Activated CD4-positive, alpha-beta T cell treated with anti-CD3 and anti-CD28 coated beads for 36 hours (primary cell): ENCODE measurements at places on chromosomes 7 and 10. TPM values are rescaled to one million over a fixed set of nuclear protein-coding genes. Genes with fewer than 3 reads are reported as not detected.

DNA sequence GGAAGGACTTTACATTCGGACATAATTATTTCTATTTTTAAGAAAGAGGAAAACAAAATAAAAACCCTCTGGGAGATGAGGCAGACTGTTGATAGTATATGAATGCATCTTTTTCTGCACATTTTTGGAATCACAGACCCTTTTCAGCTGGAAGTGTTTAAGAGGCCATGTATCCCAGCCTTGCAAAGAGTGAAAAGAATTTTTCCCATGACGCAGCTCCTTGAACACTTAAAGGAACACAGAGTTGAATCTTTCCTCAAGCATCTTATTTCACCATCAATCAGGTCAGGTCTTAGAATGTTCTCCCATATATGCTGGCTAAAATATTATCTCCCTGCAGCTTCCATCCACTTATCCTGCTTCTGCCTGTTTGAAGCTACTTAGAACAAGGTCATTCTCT, 45.9 kb upstream of the PAPSS2 start:
- DNase-seq: no peak

DNA sequence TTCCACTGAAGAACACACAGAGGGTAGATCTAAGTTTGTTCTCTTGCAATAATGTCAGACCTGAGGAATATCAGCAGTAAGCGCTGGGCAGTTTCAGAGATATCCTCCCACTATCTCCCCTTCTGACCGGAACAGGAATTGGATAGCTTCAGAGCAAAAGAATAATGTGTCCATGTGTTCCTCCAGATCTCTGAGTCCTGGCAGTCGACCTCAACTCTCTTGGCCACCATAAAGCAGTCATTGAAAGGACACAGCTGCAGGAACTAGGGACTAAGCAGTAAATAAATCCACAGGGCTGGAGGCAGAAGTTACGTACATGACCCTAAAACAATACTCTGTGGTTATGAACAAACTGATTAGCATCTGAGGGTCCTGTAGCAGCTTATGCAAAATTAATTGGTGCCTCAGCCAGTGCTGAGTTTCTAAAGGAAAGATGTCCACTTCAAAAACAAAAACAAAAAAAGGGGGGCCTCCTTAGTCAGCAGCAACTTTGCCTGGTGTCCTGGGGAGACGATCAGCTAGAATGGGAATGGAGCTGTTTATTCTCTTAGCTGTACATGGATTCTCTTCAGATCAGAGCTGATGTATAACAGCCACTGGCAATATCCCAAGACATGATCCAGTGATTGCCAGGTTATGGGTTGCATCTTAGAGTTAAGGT, 6.4 kb upstream of the PRTFDC1 start:
- DNase-seq: no peak

- peak; percentile 92 for DNase-seq
Observed at GRCh38 chr10:97072851-97073665, 112.7 kb downstream of the SLIT1 start.

GRCh38 chr7:104629408-104629807, 301.0 kb downstream of the LHFPL3 start:
- DNase-seq: no peak

GRCh38 chr10:71035511-71036296, 147.3 kb upstream of the PCBD1 start:
- DNase-seq: no peak

DNA sequence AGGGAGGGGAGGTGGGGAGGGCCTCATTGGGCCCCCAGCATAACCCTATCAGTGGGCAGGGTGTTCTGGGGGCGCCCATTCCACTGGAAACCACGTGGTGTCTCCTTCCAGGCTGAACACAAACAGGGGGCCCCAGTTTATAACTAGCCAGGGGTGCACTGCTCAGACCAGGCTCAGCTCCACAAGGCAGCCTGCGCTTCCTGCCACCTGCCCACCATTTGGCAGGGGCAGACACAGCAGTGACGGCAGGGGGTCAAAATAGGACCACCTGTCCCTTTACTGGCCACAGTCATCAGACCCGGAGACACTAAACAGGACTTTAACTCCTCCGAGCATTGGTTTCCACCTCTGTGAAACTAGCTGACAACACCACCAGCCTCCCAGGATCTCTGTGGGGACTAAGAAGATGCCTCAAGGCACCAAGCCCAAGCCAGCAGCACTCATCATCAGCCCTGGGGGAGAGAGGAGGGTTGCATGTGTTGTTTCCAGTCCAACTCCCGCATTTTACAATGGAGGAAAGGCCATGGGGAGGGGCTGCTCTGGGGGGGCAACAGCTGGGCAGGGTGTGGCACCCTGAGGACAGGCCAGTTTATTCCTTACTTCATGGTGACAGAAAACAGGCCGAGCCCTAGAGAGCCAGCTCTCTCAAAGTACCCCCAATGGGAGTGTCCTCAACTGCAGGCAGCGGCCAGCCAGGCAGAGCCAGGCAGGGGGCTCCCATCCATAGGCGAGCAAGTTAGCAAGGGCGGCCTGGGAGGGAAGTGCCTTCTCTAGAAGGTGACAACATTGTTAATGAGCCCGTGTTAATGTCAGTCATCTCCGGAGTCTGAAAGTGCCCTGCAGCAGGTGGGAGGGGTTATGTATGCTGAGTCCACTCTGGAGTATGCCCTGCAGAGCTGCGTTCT, 127.6 kb downstream of the TNS3 start:
- DNase-seq: no peak

- no peak for DNase-seq
Observed at GRCh38 chr10:119940487-119940886, 48.0 kb downstream of the SEC23IP start.

- DNase-seq: no peak
Observed at GRCh38 chr10:29609696-29610095, 25.1 kb downstream of the SVIL start.

DNA sequence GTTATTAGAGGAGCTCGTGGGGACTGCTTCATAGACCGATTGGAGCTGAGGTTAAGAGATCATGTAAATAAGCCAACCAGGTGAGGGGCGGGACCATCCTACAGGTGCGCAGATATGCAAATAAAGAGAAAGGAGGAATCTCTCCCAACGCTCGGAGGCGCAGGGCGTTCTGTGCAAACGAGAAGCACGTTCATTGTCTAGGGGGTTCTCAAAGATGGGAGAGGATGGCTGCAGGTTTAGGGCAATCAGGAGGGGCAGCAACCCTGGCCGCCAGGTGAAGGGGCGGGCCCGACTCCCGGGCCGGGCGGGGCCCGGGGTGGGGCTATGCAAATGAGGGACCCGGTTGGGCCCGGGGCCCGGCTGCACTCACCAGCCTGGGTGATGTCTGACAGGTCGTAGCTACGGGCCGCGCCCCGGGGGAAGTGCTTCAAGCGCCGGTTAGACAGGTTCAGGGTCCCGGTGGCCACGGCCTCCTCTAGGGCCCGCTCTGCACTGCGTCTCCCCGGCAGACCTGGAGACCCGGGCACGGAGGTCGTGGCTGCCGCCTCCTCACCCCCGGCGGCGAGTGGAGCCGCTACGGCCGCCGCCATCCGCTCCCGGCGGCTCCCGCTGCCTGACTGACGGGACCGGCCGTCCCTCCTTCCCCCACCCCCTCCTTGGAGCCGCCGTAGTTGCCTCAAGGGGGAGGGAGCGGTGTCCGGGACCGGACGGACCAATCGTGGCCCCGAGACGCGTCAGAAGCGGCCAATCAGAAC, at the start of gene LRCH4:
Gene LRCH4 (minus strand): TSS at position 619 of the 755 bp plus-strand sequence. CDS start 29 bp downstream, at position 590.
- peak; percentile 78 for DNase-seq

DNA sequence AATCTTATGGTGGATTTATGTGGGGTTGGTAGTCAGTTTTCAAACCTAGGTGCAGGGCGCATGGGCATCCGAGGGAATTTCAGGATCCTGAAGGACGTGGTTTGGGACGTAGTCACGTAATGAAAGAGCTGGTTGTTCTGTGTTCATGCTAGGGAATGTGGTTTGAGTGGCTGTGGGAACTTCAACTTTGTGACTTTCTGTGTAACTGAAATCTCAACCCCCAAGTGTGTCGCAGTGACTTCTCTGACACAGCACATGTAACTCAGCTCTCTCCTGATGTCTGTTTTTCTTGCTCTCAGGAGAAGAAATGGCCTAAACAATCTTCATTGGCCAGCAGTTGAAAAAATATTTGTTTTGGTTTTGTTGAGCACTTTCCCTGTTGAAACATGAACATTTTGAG, 199.0 kb downstream of the PTEN start:
- DNase-seq: no peak

DNA sequence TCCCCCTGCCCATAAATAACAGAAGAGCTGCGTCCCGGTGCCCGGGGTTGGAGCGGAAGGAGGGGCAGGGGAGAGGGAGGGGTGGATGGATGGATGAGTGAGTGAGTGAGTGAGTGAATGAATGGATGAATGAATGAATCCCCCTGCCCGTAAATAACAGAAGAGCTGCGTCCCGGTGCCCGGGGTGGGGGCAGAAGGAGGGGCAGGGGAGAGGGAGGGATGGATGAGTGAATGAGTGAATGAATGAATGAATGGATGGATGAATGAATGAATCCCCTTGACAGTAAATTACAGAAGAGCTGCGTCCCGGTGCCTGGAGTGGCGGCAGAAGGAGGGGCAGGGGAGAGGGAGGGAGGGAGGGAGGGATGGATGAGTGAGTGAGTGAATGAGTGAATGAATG, 7.6 kb upstream of the UNCX start:
- no peak for DNase-seq

GRCh38 chr7:29480934-29481651, 82.5 kb upstream of the PRR15 start:
- no peak for DNase-seq

DNA sequence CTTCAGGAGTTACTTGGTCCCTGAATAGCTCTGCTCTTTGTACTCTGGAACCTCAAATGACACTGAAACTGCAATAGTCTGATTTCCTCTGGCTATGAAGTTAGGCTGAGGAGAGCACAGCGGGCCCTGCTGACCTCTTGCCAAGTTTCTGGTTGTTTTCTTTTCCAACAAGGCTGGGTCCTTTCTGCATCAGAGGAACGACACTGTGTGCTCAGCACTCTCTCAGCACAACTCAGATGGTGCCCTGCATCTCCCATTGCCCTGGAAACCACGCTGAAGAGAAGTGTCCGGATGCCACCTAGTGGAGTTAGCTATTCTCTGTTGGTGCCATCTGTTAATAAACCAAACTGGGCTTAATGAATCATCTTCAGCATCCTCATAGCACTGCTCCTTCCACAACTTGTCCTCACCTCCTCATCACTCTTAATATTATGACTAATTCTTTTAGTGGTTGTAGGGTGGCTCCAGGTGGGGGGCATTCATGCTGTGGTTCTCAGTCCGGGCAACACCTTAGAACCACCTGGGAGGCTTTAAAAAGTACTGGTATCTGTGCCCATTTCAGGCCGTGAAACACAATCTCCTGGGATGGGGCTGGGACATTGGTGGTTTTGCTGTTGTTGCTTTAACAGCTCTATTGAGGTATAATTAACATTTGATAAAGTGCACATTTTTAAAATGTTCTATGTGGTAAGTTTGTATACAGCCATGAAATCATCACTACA, 8.2 kb upstream of the EFCAB10 start:
- DNase-seq: peak; percentile 77

DNA sequence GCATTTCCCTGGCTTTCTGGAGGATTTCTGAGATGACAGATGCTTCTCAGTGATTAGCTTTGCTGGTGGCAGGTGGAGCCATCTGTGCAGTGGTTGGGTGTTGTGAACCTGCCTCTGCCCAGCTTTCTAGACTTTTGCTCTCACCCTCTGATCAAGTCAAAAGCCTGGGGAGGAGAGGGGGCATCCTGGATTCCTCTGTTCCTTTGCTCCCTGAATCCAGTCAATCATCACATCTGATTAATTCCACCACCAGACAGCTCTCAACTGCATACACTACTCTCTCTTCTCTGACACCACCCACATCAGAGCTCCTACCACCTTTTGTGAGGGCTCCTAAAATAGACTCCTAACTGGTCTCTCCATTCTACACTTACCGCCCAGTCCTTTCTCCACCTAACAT, 283.5 kb downstream of the WDR11 start:
- DNase-seq: no peak

- no peak for DNase-seq
Observed at GRCh38 chr7:28748346-28748745, 209.8 kb downstream of the TRIL start.

DNA sequence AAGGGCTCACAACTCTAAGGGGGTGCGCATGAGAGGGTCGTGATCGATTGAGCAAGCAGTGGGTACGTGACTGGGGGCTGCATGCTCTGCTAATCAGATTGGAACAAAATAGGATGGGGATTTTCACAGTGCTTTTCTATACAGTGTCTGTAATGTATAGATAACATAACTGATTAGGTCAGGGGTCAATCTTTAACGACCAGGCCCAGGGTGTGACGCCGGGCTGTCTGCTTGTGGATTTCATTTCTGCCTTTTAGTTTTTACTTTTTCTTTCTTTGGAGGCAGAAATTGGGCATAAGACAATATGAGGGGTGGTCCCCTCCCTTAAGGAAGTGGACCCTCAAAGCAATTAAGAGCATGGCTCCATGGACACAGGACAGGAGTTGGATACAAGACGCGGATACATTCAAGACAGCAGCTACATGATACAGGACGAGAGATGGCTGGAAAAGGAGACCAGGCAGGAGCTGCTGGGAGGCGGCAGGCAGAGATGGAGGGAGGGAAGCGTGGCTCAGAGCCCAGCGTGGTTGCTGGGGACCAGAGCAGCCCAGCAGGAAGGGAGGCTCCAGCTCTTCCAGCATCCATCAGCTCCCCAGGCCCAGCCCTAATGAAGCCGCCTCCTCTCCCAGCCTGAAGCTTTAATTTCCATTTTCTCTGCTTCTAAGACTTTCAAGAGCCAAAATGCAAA, 31.6 kb downstream of the GSDME start:
- DNase-seq: no peak

DNA sequence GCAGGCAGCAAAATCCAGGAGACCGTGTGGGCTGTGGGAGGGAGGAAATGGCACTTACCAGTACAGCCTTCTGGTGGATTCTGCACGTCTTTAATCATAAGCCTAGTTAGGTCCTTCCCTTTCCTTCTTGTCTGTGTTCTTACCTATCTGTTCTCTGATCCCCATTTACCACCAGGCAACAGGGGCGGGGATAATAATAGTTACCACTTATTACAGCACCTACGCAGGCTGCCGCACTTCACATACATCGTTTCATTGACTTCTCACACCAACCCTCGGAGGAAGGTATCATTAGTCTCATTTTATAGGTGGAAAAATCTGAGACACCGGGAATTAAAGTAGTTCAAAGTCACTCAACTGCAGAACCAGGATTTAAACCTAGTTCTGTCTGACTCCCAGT, 4.5 kb upstream of the EPHA1 start:
- DNase-seq: no peak

DNA sequence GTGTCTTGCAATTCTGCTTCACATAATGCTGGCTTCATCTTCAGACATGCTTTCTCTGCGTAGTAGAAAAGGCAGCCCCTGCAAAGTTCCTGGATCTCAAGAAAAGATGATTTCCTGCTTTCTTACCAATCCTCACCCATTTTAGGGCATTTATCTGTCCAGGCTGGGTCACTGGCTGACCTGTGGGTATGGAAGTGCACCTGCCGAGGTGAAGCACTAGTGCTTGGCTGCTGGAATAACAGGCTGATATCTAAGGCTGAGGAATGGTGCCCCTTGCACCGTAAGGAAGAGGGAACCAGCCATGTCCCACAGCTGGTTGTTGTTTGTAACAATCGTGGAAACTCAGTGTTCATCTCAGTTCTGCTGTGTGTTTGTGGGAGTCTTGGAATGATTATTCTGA, 138.0 kb upstream of the KLF6 start:
- DNase-seq: no peak

GRCh38 chr7:74094224-74095101, 10.9 kb downstream of the LIMK1 start:
- peak; percentile 91 for DNase-seq

TUBB8 gene
- not detected for total RNA-seq

DHX32 gene
- total RNA-seq: 19.4 TPM

SYT15 gene
- total RNA-seq: 0.91 TPM

NXPH1 gene
- not detected for total RNA-seq

NRP1 gene
- 0.21 TPM for total RNA-seq

UTF1 gene
- not detected for total RNA-seq

DEPP1 gene
- 0.28 TPM for total RNA-seq

SEMA4G gene
- 0.62 TPM for total RNA-seq

GPC2 gene
- total RNA-seq: 6.1 TPM

TMEM139 gene
- 1.2 TPM for total RNA-seq
